ENCODE measurements at places on chromosomes 13 and 19.

- DNase-seq: no peak
Observed at GRCh38 chr13:25415241-25415640, 43.5 kb downstream of the ATP8A2 start.

- DNase-seq: no peak
Observed at GRCh38 chr13:113617961-113618360, 33.4 kb downstream of the TFDP1 start.

DNA sequence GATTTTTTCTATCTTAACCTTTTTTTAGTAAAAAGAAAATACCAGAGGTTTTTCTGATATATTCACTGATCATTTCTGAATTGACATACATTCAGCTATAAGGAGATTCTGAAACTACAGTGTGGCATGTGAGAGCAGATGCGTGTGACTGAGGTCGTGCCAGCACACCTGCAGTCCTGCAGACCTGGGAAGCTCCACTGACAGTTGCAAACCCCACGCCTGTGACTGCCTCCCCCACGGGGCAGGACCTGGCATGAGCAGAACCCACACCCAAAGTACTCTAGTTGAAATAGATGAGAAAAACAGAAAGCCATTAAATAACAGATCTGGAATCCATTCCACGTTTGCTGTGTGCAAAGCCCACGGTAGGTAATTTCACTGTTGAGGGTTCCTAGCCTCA is 80.7 kb downstream of the TEX29 start:
- DNase-seq: no peak

DNA sequence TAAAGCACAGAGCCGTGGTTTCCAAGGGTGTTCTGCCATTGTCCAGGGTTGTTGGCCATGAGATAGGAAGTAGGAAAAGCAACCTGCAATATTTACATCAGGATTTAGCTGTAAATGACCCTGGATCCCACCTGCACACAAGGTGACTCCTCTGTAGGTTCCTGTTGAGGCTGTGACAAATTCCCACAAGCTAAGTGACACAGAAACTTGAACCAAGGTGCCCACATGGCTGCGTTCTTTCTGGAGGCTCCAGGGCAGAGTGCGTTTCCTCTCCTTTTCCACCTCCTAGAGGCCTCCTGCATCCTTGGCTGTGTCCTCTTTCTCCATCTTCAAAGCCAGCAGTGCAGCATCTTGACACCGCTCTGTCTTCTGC is 11.9 kb downstream of the CEACAM21 start:
- DNase-seq: no peak

DNA sequence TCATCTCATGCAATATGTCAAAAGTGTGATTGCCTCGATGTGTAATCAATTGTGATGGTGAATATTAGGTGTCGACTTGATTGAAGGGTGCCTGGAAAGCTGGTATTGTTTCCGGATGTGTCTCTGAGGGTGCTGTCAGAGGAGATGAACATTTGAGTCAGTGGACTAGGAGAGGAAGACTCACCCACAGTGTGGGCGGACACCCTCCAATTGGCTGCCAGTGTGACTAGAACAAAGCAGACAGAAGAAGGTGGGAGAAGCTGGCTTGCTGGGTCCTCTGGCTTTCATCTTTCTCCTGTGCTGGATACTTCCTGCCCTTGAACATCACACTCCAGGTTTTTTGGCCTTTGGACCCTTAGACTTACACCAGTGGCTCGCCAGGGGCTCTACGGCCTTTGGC is 15.5 kb upstream of the CABP5 start:
- DNase-seq: no peak

- DNase-seq: no peak
Observed at GRCh38 chr13:26962671-26963070, 202.1 kb upstream of the GPR12 start.
